ENCODE measurements at places on chromosomes 2 and 18.

GRCh38 chr18:55179835-55180234 is 220.6 kb upstream of the CCDC68 start:
- no peak for DNase-seq

DNA sequence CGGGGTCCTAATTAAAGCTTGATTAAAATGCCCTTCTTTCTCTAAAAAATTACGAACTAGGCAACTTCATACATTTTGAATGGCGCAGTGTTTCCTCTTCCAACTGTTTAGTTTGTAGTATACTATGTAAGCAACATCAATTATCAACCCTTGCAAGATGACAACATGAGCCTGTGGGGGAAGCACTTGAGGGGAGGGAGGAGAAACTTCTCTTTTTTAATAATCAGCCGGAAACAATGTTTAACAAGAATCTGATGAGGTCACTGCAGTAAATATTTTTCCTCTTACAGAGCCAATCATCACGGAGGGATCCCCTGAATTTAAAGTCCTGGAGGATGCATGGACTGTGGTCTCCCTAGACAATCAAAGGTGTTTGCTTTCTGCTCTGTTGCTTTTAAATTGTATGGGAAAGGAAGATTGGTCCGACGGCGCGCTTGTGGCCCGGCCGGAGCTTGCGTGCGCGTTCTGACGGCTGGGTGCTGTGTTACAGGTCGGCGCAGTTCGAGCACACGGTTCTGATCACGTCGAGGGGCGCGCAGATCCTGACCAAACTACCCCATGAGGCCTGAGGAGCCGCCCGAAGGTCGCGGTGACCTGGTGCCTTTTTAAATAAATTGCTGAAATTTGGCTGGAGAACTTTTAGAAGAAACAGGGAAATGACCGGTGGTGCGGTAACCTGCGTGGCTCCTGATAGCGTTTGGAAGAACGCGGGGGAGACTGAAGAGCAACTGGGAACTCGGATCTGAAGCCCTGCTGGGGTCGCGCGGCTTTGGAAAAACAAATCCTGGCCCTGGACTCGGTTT is 5.3 kb upstream of the DLX1 start:
- no peak for DNase-seq

DNA sequence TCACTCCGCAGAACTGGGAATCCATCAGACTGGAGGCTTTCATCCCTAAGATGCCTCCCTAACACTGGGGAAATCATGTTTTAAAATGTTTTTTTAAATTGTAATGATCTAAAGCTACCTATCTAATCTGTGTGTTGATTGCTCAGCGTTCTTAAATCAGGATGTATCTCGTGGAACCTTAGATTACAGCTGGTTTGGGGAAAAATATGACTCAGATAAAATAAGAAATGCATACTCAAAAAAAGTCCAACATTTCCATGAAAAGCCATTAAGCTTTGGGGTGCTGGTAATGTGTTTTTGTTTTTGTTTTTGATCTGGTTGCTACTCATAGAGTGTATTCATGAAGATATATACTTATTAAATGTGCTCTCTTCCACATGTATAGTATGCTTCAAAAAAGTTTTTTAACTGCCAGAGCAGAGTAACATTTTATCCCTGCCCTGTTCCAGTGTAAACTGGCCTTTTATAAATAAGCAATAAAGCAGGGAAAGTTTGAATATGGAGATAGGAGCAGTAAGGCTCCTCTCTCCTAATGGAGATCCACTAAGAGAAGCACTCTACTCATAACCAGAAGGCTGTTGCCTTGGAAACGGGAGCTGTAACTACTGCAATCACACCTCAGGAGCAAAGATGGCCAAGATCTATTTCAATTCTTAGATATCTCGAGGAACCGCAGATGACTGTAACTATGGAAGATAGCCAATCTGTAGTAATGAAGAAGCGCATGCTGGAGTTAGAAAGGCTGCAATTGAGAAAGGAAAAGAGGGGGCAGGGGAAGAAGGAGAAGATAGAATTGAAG is 41.6 kb downstream of the ANKRD44 start:
- DNase-seq: peak; percentile 61

GRCh38 chr2:159351977-159352376 is 65.5 kb upstream of the WDSUB1 start:
- no peak for DNase-seq

- no peak for DNase-seq
These were observed 102.8 kb upstream of the PPP1CB start for GRCh38 chr2:28648671-28649395.
